ENCODE measurements at places on chromosomes 12 and 14.
A peak's percentile ranks its signal among the peaks of the same experiment; 100 is the strongest.

DNA sequence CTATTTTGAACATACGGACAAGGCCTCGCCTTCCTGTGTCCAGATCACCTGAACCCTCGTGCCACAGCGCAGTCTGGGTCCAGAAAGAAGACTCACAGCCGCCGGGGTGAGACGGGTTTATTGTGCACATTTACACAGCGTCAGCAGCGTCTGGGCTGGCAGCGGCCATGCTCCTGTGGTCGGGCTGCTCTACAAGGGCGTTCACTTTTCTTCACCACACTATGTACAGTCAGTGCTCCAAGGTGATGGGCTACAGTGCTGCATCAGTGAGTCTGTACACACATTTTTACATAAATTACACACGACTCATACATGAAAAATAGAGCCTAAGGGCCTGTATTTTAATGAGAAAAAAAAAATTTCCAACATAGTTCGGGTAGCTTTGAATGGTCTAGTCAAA lies 18.0 kb downstream of the ZFYVE21 start:
- no peak for DNase-seq

GRCh38 chr14:92973261-92973797 lies 50.4 kb downstream of the CHGA start:
- DNase-seq, result peak; percentile 21

DNA sequence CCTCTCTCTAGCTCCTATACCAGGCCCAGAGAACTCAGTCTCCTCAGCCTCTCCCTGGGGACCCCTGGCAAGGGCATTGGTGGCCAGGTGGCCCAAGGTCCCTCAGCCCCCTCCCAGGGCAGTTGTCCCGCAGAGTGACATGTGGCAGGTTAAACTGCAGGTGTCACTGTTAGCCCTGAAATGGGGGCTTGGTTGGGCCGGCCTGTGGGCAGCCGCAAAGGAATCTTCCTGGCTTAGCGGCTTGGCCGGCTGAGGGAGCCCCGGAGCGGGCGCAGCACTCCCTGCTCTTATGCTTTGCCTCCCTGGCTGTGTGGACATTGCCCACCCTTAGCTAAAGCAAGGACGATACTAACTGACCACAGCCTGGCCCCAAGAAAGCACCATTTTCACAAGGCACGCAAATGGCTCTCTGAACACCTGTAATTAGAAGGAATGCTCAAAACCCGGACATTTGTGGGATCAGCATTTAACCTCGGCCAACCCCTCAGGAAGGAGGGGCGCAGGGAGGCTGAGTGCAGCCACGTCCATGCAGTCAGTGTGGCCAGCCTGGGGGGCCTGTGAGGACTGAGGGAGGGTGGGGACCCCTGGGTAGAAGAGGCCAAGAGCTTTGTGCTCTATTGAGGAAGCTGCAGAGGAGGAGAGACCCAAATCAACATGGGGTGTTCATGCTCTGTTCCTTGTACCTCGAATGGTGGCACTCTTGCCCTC lies 82.2 kb downstream of the PAPOLA start:
- no peak for DNase-seq

GRCh38 chr12:56565510-56566101 lies 44.0 kb downstream of the RBMS2 start:
- peak; percentile 54 for DNase-seq

GRCh38 chr12:52126605-52127578 lies 47.4 kb downstream of the SMIM41 start:
- DNase-seq, result no peak

DNA sequence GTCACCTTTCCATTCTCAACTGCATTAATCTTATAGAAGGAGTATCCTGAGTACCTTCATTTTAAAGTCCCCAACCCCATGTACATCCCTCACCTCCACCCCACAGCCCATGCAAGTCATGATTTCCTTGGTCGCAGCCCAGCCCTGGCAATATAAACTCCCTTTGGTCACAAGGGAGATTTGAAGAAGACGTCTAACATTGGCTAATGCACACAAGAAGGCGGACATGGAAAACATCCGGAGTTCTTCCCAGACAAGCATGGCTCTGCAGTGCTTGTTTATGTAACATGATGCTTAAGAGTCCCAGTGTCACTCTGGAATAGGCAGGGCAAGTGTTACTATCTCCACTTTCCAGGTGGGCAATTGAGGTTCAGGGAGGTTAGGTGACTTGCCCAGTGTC lies 277.6 kb downstream of the DPF3 start:
- no peak for DNase-seq
